Kidney (tissue), 22 donors: ENCODE measurements at places on chromosomes 2 and 18. TPM values are rescaled to one million over a fixed set of nuclear protein-coding genes. Genes with fewer than 3 reads are reported as not detected.

The POTEC gene
- not detected for total RNA-seq

The EMILIN2 gene
- total RNA-seq = 24.0 TPM

The SLC9A2 gene
- total RNA-seq = 5.9 TPM

The CYTIP gene
- total RNA-seq = 24.0 TPM

The GALR1 gene
- 0.06 TPM for total RNA-seq

DNA sequence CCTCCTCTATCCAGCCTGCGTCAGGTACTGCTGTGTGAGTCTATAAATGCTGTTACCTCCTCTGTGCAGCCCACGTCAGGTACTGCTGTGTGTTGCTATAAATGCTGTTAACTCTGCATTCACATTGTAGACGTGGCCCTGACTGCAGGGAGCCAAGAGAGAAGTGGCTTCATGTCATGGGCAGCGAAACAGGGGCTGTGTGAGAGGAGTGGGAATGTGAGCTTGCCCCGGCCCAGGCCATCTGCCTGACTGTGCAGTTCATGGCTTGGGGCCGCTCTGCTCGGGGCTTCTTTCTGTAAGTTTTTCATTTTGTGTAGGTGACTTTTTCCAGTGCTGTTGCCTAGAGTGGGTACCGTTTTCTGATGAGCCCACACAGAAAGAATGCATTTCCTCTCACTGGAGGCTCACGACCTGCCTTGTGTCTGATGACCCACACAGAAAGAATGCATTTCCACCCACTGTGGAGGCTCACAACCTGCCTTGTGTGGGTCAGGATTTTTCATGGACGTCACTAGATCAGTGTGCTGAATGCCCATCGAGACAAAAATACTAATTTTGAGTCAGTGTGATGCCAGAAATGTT lies 104.5 kb downstream of the SNTG2 start:
- no peaks in the 10 kb centered on the region for H3K27me3 ChIP-seq
- no peaks in the 10 kb centered on the region for H3K4me1 ChIP-seq
- no peaks in the 10 kb centered on the region for H3K36me3 ChIP-seq
- no peak overlapping the region for H3K27ac ChIP-seq
- H3K4me3 ChIP-seq = no peak overlapping the region

- DNase-seq = no peak
- no peaks in the 10 kb centered on the region for H3K36me3 ChIP-seq
- H3K27ac ChIP-seq = no peak overlapping the region
- no peaks in the 10 kb centered on the region for H3K4me1 ChIP-seq
Measured at GRCh38 chr2:240955306-240956170, 42.9 kb upstream of the SNED1 start.

- H3K27ac ChIP-seq = no peak overlapping the region
- no peaks in the 10 kb centered on the region for H3K4me1 ChIP-seq
- H3K4me3 ChIP-seq = no peak overlapping the region
- no peaks in the 10 kb centered on the region for H3K36me3 ChIP-seq
- H3K27me3 ChIP-seq = no peaks in the 10 kb centered on the region
Measured at GRCh38 chr2:60413069-60413813, 140.2 kb downstream of the BCL11A start.

- no peaks in the 10 kb centered on the region for H3K27me3 ChIP-seq
- no peak overlapping the region for H3K4me3 ChIP-seq
- no peak overlapping the region for H3K27ac ChIP-seq
- H3K4me1 ChIP-seq = no peaks in the 10 kb centered on the region
- no peaks in the 10 kb centered on the region for H3K36me3 ChIP-seq
- no peak for DNase-seq
Measured at GRCh38 chr18:2201036-2201600, 370.2 kb downstream of the METTL4 start.

DNA sequence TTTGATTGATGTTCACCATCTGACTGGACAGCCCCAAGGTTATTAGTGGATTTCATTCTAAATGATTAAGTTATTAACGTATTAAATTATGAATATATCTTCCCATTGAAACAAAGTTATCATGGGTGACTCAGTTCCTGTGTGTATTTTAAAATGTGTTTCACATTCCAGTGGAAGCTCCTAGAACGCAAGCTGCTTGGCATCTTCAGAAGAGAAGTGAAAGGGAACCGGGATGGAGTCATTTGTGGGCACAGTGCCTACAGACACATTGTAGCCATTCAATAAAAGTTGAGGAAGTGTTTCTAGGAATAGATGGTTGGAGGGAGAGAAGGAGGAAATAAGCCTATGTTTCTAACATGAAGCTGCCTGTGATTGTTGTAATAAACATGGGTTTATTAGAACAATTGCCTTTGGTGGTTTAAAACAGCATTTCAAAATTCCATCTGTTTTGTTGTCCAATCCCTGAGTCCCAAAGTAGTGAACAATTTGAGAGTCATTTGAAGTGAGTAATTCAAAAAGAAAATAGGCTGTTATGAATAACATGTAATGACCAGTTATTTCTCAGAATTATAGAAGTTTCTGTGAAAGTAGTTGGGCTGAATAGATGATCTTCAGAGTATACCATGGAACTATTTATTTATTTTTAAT lies 143.5 kb downstream of the PKP4 start:
- H3K27ac ChIP-seq = no peak overlapping the region
- no peak for DNase-seq
- no peak overlapping the region for H3K4me3 ChIP-seq
- H3K4me1 ChIP-seq = no peaks in the 10 kb centered on the region

GRCh38 chr2:650343-651310 lies 26.6 kb downstream of the TMEM18 start:
- no peak overlapping the region for H3K27ac ChIP-seq
- H3K4me3 ChIP-seq = no peak overlapping the region
- H3K27me3 ChIP-seq = no peaks in the 10 kb centered on the region
- no peak for DNase-seq

- peaks cover 41% of the 10 kb centered on the region for H3K4me1 ChIP-seq
- DNase-seq = no peak
- H3K36me3 ChIP-seq = no peaks in the 10 kb centered on the region
- H3K4me3 ChIP-seq = no peak overlapping the region
Measured at GRCh38 chr18:77054288-77054605, 78.3 kb downstream of the MBP start.
